Bronchial epithelial cell (primary cell): ENCODE measurements at places on chromosomes 2 and 18. TPM values are rescaled to one million over a fixed set of nuclear protein-coding genes. Genes with fewer than 3 reads are reported as not detected.

Gene POU3F3
- total RNA-seq, result not detected in 2 replicates

Gene SKOR2
- total RNA-seq, result not detected in 2 replicates

Gene GPR17
- total RNA-seq, result not detected in 2 replicates

Gene MRPL33
- total RNA-seq, result 11.3 and 37.9 TPM in 2 replicates

Gene ABCB11
- 0.26 TPM in 2 replicates for total RNA-seq

Gene TBR1
- under 0.01 TPM in 2 replicates for total RNA-seq

Gene TMX3
- 35.8 and 40.2 TPM in 2 replicates for total RNA-seq

Gene UNC80
- under 0.01 TPM in 1 of 2 replicates, not detected in the other for total RNA-seq

Gene OSGEPL1
- total RNA-seq, result 2.8 and 6.6 TPM in 2 replicates

Gene AQP12B
- not detected in 2 replicates for total RNA-seq

Gene LRRC30
- total RNA-seq, result not detected in 2 replicates

Gene RIT2
- not detected in 2 replicates for total RNA-seq

Gene GREB1
- under 0.01 TPM in 2 replicates for total RNA-seq

Gene SAG
- not detected in 2 replicates for total RNA-seq

GRCh38 chr2:44671276-44671675 lies 270.2 kb upstream of the SIX3 start:
- DNase-seq, result no peak

DNA sequence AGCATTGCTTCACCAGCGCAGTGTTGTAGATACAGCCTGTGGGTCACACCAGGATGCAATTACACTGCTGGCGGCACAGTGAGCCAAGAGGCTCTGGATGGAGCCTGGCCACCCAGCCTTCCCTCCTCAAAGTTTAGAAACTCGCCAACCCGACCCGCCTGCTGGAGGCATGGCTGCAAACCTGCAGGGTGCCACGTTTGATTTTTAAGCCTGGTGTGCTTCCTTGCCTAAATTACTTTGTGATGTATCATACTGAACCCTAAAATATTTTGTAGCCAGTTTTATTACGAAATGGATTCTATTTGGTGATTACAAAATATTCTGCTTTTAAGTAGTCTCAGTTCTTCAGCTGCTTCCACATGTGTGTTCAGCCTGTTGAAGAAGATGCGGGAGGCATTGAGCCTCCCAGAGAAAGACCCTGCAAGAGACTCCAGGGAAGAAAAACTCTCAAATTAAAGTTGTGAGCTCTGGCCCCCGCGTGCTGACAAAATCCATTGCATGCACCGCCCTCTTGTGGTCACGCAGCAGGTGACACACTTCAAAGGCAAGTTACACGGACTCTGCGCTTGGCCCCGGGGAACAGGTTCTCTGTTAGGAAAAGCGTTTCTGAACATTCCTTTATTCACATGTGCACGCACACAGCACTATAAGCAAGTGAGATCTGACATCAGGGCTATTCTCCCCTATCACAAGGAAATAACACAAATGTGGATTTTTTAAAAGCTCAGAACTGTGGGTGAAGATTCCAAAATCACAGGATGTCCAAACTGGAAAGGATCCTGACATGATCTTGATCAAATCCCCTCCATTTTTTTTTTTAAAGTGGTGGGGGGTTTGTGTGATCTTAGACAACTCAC lies 63.0 kb upstream of the TWIST2 start:
- peak; percentile 42 for DNase-seq

DNA sequence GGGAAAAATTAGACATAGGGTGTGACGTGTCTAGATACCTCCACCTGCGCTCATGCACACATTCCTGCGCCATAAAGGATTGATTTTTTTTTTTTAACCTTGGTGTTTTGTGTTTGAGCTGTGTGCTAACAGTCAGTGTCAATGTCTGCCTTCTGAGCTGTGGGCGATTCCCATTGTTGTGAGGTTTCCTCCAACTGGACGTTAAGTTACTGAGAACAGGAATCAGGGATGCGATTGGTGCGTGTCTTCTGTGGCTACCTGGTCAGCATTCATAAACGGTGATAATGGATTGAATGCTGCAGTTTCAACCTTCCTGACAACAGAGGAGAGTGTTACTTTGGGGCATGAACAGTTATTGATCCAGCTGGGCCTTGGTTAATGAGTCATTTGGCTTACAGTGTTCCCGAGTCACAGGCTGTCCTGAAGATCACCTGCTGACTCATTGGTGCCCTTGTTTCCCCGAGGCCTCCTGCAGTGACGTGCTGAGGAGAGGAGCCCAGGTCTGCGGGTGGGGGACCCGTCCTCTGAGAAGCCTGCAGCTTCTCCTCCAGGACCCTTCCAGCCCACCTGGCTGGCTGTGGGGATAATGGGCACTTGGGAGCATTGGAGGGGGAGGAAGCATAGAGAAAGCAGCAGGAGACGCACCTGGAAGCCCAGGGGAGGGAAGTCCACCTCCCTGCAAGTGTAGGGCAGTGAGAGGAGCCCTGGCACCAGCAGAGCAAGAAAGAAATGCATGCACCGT lies 25.8 kb upstream of the CABYR start:
- DNase-seq, result peak; percentile 74

GRCh38 chr2:96359310-96359709 lies 23.7 kb downstream of the NCAPH start:
- no peak for DNase-seq

- DNase-seq, result no peak
Measured at GRCh38 chr2:238942726-238943300, 94.9 kb downstream of the TWIST2 start.

DNA sequence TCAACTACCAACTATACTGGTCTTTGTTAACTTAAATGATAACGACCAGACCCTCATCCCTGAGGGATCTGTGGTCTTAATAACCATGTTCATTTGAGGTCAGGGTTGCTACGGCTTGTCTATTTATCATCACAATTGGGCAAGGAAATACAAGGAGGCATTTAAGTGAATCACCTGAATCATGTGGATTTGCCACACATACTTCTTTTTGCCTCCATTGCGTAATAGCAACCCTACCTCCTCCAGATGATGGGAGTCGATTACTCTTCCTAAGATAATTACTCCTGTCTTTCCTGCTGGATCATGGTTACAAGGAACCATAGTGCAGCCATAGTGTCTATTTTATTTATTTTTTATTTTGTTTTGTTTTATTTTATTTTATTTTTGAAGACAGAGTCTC lies 42.2 kb downstream of the TAF4B start:
- DNase-seq, result peak; percentile 73

GRCh38 chr2:199556527-199557285 lies 99.0 kb upstream of the SATB2 start:
- no peak for DNase-seq

DNA sequence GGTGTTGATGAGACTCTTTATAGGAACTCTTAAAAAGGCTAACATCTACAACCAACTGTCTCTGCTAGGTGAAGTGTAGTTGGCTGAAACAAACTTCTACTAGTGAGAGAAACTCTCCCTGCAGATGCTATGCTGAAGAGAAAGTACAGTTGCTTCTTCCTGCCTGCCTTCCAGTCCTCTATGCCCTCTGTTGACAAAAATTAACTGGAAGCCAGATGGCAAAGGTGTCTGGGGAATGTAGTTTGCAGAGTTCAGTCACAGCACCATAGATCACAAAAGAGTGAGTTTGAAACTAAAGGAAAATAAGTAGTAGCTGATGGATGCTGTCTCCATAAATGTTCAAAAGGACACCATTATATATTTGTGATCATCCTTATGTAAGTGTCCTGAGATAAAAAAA lies 958.8 kb upstream of the NRXN1 start:
- DNase-seq, result no peak

DNA sequence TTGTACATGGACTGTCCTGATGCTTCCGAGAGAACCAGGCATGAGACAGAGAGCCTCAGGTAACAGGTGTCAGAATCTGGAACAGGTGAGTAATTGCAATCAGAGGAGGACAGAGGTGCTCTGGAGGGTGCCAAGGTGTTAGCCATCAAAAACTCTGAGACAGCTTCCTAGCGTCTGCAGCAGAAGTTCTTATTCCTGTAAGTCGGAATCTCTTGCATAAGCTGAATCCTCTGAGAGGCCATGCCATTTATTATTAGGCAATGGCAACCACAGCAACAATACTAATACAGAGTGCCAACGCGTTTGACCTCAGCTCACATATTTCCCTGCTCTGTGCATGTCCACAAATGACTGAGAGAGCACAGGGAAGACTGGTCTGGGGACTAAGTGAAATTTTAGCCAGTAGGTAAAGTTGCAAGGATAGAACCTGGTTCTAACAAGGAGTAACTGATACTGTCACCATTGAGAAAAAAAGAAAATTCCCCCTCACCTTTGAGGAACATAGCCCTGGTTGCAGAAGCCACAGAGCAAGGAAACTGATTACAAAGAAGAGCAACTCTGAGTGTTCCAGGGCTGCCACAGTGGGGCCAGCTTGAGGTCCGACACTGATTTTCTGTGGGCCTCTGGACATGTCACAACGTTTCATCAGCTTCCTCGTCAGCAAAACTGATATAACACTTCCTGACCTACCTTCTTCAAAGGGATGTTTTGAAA lies 55.1 kb upstream of the ACSL3 start:
- DNase-seq, result peak; percentile 81

DNA sequence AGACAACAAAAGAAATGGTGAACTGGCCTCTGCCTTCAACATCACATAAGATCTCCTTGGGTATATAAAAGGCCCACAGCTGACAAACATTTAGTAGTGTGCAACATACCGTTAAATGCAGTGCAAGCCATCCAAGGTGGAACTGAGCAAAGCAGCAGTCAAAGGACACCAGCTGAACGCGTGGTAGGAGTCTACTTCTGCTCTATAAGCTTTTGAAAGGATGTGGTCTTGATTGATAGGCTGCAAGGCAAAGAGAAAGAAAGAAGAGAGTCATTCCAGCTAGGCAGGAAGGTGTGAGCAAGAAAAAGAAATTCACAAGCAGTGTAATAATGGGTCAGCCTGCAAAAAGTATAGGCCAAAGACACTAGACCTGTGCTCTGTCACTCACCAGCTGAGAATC lies 356.3 kb downstream of the SATB2 start:
- no peak for DNase-seq

GRCh38 chr2:1726558-1726957 lies 17.8 kb downstream of the PXDN start:
- no peak for DNase-seq

DNA sequence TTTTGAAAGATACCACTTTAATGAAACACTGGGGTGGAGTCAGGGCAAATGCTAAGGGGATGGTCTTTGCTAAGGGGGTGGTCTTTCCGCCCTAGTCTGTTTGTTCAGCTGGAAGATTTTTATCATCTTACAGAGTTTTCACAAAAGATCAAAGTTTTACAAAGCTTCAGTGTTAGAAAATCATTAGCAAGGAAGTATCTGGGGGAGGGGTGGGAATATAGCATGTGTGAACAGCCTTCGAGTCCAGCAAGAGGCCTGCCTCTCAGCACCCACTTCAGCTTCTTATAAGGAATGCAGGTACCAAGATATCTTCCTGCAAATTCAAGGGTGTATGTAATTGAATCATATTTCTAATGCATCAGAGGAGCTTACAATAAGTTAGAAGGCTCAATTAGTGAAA lies 112.9 kb downstream of the RAPGEF4 start:
- DNase-seq, result no peak

DNA sequence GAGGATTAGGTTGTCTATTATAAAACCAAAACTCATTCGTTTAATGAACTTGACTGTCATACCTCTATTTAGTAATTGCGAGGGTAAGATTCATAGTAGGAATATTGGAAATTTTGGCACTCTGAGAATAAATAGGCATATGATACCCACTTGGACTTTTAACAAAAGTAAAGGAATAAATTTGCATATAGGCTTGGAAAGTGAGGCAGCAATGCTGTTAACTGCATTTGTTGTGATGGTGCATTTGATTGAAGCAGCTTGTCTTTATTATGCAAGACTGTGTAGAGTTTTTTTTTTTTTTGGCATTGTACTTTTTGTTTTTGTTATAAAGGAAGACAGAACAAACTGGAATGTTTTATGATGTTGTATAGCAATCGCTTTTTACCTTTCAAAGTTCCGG lies 18.9 kb downstream of the ITGB1BP1 start:
- no peak for DNase-seq

- no peak for DNase-seq
Measured at GRCh38 chr2:106961328-106961727, 75.4 kb upstream of the ST6GAL2 start.

GRCh38 chr18:13207294-13207693 lies 11.3 kb upstream of the LDLRAD4 start:
- DNase-seq, result no peak

DNA sequence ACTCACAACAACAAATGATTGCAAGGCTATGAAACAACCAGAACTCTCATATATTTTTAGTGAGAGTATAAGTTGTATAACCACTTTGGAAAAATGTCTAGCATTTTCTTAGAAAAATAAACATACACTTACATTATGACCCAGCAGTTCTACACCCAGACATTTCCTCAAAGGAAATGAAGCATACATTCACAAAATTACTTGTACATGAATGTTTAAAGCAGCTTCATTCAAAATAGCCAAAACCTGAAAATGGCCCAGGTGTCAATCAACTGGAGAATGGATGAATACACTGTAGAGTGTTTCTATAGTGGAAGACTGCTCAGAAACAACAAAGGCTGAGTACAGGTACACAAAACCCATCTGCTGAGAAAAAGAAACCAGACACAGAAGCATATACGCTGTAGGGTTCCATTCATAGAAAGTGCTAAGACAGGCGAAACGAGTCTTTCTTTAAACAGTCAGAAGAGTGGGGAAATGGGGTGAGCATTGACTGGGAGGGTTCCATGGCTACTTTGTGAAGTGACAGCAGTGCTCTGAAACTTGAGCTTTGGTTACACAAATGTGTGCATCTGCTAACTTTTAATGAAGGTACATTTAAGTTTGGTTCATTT lies 799.0 kb downstream of the DCDC2C start:
- DNase-seq, result no peak

- DNase-seq, result no peak
Measured at GRCh38 chr2:214471990-214472389, 61.1 kb downstream of the VWC2L start.

- DNase-seq, result no peak
Measured at GRCh38 chr2:175355246-175355645, 173.7 kb upstream of the ATP5MC3 start.

DNA sequence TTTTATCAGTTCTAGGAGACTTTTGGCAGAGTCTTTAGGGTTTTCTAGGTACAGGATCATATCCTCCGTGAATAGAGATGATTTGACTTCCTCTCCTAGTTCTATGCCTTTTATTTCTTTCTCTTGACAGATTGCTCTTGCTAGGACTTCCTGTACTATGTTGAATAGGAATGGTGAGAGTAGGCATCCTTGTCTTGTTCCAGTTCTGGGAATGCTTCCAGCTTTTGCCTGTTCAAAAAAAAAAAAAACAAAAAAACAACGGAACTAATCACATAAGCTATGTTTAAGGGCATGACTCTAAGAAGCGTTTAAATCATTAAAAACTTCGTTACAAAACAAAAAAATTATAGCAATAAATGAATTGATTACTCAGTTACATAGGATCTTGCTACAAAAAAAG lies 145.7 kb downstream of the NUP35 start:
- DNase-seq, result no peak

- no peak for DNase-seq
Measured at GRCh38 chr2:85861180-85861579, 27.6 kb downstream of the ST3GAL5 start.

GRCh38 chr2:138034536-138034935 lies 70.3 kb downstream of the HNMT start:
- DNase-seq, result no peak

- DNase-seq, result no peak
Measured at GRCh38 chr2:151777487-151777886, 43.2 kb upstream of the NEB start.
